Activated T-cell treated with anti-CD3 and anti-CD28 coated beads, Interleukin-2, amount 50 U/mL, for 48 hours (primary cell): ENCODE measurements at places on chromosomes 16 and 17.

DNA sequence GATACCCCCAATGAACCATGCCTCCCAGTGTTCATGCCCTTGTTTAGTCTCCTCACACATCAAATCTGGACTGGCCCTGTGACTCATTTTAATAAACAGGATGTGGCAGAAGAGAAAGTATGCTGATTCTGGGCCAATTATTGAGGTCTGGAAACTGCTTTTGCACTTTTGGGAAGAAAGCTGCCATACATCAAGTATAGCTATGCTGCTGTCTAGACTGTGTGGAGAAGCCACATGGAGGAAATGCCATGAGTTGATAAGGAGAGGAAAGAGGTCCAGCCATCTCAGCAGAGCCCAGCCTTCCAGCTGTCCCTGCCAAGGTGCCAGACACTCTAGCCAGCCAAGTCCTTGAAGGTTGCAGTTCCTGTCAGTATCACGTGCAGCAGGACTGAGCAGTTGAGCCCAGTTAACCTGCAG, 16.7 kb downstream of the RPRML start:
- DNase-seq = no peak

DNA sequence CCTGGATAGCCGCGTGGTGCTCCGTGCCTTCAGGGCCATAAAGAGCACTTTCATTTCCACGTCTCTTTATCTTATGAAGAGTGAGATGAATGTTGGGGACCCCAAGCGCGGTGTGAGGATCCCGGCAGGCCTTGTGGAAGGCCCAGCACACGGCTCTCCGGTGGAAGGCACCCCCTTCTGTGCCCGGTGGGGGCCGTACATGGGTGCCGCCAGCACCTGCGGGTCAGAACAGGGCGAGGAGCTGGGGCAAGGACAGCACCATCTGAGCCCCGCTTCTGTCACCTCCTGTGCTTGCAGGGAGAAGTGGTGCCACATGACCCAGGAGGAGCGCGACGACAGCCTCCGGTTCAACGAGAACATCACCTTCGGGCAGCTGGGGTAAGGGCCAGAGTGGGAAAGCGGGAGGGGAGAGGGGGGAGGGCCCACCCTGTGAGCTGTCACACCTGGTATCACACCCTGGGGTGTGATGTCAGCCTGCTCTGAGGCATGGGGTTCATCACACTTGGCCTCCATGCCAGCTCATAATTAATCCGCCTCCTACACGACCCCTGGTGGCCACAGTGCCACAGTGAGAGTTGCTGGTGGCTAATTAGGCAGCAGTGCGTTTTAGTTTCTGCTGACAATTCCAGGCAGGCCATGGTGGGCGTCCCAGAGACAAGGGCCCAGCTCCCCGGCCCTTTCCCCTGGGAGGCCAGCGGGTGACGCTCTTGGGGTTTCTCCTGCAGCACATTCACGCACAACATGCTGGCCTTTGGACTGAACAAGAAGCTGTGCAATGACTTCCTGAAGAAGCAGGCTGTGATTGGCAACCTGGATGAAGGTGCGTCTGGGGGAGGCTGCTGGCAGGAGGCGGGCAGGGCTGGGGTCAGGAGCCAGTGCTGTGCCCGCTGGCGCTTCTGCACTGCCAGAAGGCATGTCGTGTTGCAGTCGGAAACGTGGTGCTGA, 25.7 kb downstream of the CIBAR2 start:
- DNase-seq = peak; percentile 86

DNA sequence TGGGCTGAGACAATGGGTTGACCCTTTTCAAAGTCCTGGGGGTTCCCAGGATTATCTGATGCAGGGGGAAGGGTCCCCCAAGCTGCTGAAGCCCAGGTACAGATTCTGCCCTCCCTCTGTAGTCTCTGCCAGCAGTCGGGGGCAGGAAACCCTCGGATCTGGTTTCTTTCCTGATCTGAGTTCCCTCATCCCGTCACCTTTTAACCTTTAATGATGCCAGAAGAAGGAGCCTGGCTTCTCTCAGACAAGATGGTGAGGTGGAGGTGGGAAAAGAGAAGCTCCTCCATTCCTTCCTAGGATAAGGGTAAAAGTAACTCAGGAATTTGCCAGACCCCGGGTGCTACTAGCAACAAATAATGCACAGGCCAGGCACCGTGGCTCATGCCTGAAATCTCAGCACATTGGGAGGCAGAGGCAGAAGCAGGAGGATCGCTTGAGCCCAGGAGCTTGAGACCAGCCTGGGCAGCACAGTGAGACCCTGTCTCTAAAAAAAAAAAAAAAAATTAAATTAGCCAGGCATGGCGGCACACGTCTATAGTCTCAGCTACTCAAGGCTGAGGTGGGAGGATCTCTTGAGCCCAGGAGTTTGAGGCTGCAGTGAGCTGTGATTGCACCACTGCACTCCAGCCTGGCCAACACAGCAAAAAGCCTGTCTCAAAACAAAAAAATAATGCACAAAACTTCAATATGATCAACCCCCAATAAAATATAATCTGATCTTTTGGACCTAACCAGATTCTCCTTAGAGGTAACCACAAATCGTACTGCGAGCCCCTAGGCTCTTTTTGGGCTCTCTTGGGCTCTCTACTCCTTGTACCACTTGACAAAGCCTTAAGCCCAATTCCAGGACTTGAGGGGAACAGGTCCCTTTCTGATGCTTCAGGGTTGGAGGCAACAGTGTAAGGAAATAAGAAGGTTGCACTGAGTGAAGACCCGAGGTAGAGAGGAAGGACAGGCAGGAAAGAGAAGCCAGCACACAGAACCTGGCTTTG, 5.7 kb downstream of the CDC42EP4 start:
- no peak for DNase-seq

- DNase-seq = no peak
These were observed 10.8 kb downstream of the DNAJA2 start for GRCh38 chr16:46962629-46963028.

GRCh38 chr16:57754354-57755060, 18.9 kb downstream of the KATNB1 start:
- no peak for DNase-seq

GRCh38 chr16:88809068-88809675, 2.6 kb downstream of the APRT start:
- peak; percentile 60 for DNase-seq

GRCh38 chr16:57576429-57576870, 34.0 kb downstream of the ADGRG5 start:
- DNase-seq = peak; percentile 94

DNA sequence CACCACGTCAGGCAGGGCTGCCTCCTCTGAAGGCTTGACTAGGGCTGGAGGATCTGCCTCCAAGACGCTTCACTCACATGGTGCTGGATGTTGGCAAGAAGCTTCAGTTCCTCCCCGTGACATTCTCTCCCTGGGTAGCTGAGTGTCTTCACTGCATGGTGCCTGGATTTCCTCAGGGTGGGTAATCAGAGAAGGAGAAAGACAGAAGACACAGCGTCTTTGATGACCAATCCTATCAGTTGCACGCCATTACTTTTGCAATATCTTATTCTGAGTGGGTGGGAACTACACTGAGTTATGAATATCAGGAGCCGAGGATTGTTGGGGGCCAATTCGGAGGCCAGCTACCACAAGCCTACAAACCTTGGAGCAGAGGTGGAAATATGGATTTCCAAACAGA, 139.7 kb downstream of the SHISA6 start:
- no peak for DNase-seq

- DNase-seq = no peak
These were observed 62.0 kb downstream of the TTC19 start for GRCh38 chr17:16061631-16062030.

DNA sequence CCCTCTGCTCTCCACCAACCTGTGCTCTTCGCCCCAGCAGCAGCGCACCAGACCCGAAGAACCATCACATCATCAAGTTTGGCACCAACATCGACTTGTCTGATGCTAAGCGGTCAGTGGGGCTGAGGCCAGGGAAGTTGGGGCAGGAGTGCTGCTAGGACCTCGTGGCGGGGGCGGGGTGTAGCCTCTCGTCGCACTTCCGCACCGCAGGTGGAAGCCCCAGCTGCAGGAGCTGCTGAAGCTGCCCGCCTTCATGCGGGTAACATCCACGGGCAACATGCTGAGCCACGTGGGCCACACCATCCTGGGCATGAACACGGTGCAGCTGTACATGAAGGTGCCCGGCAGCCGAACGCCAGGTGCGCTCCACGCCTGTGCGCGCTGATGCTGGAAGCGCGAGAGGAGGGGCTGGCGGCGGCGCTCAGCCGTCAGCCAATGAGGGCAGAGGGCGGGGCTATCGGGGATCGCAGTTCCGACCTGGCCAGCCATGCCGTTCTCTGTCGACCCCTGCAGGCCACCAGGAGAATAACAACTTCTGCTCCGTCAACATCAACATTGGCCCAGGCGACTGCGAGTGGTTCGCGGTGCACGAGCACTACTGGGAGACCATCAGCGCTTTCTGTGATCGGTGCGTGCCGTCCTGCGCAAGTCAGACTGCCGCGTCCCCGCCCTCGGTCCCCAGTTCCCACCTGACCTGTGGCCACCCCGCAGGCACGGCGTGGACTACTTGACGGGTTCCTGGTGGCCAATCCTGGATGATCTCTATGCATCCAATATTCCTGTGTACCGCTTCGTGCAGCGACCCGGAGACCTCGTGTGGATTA, 3.2 kb upstream of the TMEM88 start:
- DNase-seq = peak; percentile 95

DNA sequence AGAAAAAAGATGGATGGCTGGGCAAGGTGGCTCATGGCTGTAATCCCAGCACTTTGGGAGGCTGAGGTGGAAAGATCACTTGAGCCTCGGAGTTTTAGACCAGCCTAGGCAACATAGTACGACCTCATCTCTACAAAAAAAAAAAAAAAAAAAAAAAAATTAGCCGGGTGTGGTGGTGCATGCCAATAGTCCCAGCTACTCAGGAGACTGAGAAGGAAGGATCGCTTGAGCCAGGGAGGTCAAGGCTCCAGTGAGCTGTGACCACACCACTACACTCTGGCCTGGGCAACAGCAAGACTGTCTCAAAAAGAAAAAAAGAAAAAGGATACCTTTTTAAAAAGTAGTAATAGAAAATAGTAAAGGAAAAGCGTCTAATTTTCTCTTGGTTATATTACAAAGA, 20.7 kb downstream of the ZNF652 start:
- DNase-seq = no peak

- peak; percentile 76 for DNase-seq
These were observed 19.1 kb downstream of the OSBPL7 start for GRCh38 chr17:47802341-47803022.

GRCh38 chr16:29900888-29901606, 759 bp downstream of the ASPHD1 start:
- DNase-seq = no peak

GRCh38 chr17:79039171-79039570, 15.2 kb downstream of the C1QTNF1 start:
- DNase-seq = no peak

GRCh38 chr17:36185416-36185815, 9.0 kb upstream of the TBC1D3B start:
- DNase-seq = no peak

DNA sequence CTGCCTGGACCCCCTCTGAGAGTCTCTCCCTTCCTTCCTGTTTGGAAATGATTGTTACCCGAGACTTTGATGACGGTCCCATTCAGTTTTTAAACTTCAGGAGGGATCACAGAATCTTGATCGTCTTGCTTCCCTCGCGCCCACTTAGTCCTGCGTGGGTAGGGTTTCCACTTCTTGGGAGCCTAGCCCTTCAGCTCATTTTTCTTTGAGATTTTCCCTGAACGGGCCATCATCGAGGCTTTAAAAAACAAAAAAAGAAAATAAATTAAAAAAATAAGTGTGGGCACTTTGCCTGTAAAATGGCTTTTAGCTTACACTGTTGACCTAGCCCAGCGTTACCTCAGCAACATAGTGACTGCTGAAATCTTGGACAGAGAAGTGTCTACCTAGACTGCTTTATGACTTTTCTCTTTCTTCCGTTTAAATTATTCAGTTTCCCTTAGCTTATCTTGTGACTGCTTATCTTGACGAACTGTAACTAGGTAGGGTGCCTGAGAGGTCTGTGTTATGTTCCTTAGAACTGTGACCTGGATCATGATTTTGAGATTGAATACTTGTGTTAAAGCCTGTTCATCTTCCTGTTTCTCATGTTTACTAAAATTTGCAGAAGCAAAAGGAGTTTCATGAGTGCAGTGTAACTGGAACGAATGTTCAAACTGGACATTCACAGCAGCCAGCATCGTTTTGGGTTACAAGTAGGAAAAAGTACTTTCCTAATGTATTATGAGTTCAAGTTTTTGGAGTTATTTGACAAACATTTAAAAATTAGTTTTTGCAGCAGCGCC, 874 bp downstream of the WWP2 start:
- no peak for DNase-seq

- DNase-seq = no peak
These were observed 568 bp upstream of the TNK1 start for GRCh38 chr17:7380321-7380720.

GRCh38 chr17:9729735-9730420, 61.5 kb downstream of the DHRS7C start:
- DNase-seq = no peak

GRCh38 chr16:55981557-55981956, 106.4 kb upstream of the CES5A start:
- DNase-seq = no peak

- DNase-seq = peak; percentile 42
These were observed 3.8 kb downstream of the HSDL1 start for GRCh38 chr16:84141143-84141670.

DNA sequence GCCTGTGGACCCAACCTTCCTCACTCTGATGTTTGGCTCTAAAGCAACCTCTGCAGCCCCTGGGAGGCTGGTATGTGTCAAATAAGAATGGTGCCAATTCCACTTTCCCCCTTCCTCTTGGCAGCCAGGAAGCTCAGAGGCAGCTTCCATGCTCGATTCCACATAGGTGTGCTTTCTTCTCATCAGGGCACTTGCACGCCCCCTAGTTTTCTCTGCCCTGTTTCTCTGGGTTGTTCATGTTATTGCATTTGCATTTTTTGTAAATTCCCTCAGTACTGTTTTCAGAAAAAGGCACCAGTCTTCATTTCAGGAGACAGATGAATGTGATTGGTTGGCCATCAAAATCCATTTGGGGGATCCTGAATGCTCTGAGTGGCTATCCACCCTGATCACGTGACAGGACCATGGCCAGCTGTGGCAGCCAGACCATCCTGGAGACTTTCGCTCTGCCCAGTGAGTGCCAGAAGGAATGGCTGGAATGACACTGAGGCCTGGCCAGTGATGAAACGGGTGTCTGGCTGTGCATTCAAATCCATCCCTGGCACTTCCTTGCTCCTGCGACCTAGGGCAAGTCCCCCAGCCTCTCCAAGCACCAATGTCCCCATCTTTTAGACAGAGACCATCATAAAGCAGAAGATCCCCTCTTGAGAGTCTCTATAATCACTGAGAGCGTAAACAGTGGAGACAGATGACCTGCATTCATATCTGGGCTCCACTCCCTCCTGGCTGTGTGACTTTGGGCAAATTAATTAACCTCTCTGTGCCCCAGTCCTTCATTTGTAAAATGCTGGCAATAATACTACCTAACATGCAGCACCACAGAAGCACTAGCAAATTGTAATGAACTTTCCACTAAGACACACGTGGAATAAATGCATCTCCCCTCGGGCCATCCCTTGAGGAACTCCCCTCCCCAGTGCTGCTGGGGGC, 56.4 kb downstream of the CNGB1 start:
- DNase-seq = no peak
